Stimulated activated CD4-positive, alpha-beta T cell treated with anti-CD3 and anti-CD28 coated beads, TNF-alpha, amount 100 ng/mL, for 24 hours (primary cell): ENCODE measurements at places on chromosomes 5 and 9.

DNA sequence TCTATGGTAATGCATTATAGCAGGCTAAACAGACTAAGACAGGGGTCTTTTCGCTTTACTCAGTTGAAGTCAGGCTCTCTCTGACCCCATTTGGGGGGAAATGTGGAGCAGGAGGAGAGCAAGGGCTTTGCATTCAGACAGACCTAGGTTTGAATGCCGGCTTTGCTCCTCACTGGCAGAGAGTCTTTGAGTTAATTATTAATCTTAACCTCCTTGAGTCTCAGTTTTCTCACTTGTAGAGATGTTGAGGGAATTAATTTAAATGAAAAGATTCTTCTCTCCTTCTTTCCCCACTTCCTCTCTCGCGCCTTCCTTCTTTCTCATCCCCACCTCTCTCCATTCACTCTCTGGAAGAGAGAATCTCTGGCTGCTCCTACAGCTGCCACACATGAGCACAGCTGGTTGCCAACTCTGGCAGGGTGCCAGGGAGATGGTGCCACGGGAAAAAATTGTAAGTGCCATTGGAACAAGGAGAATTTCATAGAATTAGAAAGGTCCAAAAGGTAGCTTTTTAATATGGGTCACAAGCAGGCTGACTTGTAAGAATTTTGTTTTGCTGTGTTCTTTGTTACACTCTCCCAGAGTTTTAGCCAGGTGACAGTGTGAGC lies 25.2 kb upstream of the GLRA1 start:
- DNase-seq = no peak

GRCh38 chr5:139723986-139724587 lies 71.5 kb upstream of the PSD2 start:
- no peak for DNase-seq

GRCh38 chr9:4214486-4214885 lies 85.4 kb downstream of the GLIS3 start:
- no peak for DNase-seq

- DNase-seq = no peak
These were observed 190.6 kb downstream of the MPDZ start for GRCh38 chr9:13088720-13089427.

GRCh38 chr5:3107156-3107611 lies 355.7 kb upstream of the IRX2 start:
- DNase-seq = no peak
